ENCODE measurements at places on chromosomes 1 and 21.
A peak's percentile ranks its signal among the peaks of the same experiment; 100 is the strongest.

- no peak for DNase-seq
Observed at GRCh38 chr21:44477131-44477530, 21.8 kb downstream of the LRRC3 start.

GRCh38 chr1:47460040-47460439 lies 22.2 kb downstream of the FOXD2 start:
- DNase-seq: no peak

DNA sequence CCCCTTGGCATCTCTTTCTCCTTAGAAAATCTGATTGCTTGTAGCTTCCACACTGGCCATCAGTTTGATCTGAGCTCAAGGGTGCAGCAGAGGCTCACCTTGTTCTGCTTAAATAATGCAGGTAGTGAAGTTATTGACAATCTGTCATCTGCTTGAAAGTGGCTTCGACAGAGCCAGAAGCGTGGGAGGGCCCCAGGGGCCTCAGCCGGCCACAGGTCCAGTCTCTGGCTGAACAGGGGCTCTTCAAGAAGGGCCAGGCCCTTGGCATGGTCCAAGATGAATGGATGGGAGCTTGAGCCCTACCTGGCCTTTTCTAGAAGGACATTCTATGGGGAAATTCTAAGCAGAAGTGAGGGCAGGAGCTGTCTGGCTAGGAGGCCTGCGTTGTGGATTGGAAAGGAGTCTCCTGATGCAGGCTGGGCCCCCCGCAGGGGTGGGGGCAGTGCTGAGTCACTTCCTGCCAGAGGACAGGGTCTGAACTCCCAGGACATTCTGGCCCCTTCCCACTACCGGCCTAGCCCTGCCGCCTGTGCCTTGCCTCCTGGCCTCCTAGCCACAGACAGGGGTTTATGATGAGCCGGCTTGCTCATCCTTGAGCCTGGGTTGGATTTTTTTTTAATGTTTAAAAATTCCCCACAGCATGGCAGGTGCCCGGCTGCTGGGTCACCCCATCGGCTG lies 162.3 kb upstream of the VAMP3 start:
- no peak for DNase-seq

DNA sequence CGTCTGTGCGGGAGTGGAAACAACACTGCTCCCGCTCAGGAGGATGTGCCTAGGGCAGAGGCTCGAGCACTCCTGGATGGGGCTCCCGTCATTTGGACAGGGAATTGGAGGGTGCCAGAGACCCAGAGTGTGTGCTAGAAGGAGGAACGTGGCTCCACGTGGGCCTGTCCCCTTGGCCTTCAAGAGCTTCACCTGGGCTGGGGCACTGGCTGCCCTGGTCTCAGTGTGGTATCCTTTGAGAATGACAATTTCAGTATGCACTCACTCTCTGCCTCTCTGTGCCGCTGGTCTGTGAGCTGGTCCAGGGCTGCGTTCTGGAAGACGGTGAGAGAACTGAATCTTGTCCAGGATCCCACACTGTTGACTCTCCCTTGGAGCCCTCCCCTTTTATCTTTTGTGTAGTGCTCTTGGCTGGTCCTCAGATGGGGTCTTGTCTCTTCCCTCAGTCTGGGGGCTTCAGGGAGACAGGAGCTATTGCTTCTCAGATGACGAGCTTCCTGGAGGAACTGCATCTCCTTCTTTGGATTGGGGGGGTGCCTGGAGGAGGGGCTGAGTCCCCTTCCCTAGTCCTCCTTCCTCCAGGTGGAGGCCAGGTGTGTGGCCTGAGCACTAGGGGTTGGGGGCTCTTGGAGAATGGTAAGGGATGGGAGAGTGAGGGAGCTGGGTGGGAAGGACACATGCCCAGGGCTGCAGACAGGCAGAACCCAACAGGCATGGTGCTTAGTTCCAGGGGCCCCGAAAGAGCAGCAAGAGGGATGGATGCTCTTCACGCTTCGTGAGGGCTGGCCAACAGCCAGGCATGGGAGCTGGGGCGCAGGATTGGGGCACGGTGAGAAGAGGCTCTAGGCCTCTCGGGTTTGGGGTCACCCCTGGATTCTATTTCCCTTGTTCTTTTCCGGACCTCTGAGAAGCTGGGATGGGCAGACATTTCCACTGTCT lies 14.8 kb upstream of the ETV3L start:
- DNase-seq: no peak

DNA sequence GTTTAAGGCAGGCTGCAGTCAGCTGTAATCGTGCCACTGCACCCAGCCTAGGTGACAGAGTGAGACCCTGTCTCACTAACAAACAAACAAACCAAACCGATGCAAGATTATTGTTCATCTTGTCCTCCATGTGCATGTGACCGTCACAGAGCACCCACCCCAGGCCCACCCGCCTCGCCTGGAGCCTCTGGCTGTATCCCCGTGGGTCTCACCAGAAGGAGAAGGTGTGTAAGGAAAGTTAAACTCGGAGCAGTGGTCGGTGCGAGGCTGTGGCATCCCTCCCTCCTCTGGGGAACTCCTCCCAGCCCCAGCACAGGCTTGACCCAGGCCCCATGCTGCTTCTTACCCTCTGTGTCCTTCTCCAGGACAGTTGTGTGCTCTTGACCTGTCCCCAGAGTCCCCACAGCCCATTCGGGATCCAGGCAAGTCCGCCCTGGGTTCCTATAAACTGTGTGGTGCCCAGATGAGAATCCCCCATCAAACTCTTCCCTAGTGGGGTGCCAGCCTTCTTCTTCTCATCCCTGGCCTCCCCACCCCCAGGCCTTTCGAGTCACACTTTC lies 318.4 kb downstream of the AJAP1 start:
- no peak for DNase-seq

DNA sequence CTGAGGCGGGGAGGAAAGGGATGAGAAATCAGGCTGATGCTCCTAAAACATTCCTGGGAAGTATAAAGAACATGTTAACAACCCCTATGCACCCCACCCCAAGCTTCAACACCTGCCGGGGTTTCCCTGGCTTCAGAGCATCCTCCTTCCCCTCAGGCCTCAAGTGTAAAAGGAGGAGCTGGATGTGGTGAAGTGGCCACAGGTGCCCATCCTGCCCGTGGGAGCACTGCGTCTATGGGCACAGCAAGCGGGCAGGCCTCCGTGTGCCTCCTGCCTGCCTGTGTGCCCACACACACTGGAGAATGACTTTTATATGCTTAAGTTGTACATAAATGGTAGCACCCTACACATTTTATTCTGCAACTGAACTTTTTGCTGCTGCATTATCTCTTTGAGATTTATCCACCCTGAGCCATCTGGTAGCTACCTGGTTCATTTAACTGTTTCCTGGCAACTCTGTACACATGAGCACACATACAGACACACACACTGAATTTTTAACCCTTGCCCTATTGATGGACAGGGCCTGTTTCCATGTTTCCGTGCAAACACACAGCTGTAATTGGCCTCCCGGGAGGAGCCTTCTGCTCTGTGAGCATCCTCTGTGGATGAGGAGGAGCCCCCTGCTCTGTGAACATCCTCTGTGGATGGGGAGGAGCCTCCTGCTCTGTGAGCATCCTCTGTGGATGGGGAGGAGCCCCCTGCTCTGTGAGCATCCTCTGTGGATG lies 13.4 kb upstream of the FTCD start:
- no peak for DNase-seq

DNA sequence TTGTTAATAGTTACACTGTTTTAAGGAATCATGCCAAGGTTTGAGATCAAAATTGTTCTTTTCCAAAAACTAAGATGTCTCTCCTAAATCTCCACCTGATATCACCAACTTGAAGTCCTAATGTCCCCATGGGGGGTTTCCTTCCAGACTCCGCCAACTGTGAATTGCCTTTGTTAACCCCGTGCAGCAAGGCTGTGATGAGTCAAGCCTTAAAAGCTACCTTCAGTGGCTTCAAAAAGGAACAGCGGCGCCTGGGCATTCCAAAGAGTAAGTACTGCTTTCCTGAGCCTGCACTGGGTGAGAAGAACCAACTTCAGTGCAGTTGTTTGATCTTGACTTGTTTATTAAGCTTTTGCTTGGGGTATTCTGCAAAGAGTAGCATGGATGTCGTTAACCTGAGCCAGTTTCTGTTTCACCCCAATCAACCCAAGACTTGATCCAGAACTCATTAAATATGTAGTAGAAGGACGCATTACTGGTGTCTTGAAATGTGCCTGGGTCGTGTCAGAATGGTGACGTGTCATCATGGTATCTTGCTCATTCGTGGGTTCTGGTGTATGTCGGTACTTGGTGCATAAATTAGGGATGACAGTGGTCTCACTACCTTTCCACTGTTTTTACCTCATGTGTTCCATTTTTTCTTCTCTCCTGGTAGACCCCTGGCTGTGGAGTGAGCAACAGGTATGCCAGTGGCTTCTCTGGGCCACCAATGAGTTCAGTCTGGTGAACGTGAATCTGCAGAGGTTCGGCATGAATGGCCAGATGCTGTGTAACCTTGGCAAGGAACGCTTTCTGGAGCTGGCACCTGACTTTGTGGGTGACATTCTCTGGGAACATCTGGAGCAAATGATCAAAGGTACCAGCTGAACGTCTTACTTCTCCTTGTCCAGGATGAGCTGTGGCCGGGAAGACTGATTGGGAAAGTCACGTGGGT lies 8.7 kb downstream of the ETS2 start:
- no peak for DNase-seq

GRCh38 chr1:94276988-94277434 lies 39.6 kb upstream of the ARHGAP29 start:
- no peak for DNase-seq

GRCh38 chr1:161816201-161816600 lies 50.1 kb downstream of the ATF6 start:
- no peak for DNase-seq

DNA sequence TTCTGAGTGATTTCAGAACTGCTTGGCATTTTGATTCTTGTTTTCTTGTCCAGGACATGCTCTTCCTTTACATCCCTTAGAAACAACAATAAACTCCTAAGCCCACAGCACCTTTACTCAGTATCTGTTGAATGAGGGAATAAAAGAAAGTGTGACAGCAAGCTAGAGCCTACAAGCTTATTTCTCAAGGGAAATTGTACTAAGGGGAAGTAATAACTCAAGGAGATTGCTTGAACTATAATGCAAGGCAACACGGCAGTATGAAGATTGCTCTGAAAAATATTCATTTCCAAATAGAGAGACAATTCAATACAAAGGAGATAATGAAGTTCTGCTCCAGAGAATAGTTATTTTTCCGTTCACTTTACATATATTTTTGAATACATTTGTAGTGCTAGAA lies 6.5 kb downstream of the OR6P1 start:
- no peak for DNase-seq

DNA sequence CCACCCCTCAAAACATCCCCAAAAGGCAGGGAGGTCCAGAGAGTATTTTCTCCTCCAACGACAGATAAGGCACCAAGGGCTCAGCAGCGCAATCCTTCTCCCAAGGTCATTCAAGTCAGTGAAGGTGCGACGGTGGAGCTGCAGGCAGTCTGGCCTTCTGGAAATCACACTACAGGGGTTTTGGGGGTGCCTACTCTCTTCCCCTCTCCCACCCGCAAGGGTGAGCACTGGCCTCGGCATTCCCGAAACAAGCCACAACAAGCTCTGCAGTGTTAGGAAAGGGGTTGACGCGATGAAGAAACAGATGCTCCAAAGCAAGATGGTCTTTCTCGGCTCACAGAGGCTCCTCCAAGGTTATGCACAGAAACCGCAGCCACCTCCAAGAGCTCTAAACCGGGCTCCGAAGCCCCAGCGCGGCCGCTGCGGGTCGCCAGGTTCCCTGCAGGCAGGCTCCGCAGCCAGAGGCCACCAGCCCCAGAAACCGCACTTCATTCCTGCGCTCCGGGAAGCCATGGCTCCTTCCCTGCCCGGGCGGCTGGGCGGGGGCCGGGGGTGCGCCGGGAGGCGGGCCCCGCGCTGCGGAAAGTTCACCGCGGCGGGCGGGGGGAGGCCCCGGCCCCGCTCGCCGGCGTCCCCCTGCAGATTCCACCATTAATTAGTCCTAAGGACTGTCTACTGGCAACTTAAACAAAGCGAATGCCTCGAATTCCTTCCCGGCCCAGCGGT lies 1.1 kb downstream of the LUZP1 start:
- DNase-seq: peak; percentile 18

DNA sequence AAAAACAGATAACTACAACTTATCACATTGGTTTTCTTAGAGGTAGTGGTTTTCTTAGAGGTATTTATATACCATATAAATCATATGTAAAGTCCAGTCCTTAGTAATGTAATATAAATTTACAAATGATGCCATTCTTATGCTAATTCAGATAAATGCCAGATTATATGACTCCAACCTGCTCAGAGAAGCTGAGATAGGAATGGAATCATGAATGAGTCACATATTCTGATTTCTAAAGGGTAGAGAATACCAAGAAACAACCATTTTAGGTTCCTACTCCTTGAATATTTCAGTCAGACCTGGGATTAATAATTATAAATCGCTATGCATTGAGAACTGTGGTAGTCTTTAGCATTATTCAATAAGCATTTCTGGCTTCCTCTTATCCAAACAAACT lies 760.1 kb upstream of the NEGR1 start:
- DNase-seq: no peak

DNA sequence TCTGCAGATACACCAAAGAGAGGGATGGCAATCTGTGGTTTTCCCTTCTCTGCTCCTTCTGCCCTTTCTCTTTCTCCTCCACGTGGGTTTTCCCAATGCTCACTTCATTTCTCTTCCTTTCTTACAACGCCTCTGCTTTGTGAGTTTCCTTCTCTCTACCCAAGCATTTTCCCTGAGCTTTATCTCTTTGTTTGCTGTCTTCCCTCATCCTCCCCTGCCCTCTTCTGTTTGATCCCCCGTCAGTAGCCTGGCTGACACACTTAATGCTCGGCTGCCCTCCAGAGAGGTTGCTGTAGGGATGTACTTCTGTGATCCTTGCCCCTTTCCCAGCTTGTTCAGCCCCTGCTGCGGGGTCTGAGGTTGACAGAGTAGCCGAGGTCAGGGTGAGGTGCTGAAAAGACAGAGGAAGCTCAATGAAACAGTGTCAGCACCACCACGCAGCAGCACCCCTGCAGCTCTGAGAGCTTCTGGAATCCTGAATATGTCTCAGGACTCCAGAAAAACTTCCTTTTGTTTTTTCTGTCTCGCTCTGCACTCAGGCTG lies 6.0 kb downstream of the EDARADD start:
- no peak for DNase-seq

DNA sequence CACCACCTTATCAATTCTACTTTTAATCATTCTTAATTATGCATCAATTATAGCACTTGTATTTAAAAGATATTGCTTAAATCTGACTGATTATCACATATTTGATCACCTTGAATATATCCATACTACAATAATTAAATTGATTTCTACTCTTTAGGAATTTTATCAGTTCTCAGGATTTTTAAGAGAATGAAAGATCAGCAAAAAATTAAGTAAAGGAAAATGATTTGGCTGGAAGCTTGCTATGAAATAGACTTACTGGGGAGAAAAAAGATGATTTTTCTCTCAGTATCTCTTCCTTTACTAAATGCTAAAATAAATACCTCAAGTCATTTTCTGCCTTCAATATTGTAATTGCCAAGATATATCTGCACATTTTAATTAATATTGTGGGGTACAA lies 848.6 kb downstream of the LTN1 start:
- DNase-seq: no peak

- no peak for DNase-seq
Observed at GRCh38 chr1:199308349-199308846, 669.6 kb downstream of the PTPRC start.

GRCh38 chr1:201424146-201424545 lies 2.6 kb upstream of the TNNI1 start:
- DNase-seq: no peak

Measured in activated T-cell treated with anti-CD3 and anti-CD28 coated beads for 1 hour (primary cell).